ENCODE measurements at places on chromosomes 6 and 20.

DNA sequence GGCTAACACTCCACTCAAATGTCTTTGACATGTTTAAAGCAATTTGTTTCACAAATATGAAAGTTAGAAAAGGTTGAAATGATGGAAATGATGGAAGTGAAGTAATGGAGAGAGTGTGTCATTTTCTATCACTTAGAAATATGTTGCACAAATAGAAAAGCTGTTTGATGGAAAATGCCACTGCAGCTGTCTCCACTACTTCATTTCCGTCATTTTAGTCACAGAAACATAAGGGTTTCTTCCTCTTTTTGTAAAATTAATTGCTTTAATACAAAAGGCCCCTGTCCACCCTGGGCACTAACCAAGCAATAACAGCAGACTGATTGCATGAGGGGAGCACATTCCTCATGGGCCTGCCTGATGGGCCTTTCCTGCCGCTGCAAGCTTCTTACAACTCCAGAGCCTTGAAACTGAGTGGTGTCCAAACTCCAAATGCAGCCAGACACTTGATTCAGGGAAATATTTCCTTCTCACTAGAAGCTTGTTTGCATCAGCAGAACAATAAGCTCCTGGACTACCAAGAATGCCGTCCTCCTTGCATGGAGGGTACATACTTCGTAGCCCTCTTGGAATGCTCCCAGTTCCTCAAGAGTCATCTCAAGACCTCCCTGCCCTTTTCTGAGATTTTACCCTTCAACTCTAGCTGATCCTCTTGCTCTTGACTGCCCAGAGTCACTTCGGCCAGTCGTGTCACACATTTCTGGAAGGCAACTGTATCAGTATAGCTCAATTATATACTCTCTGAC lies 36.1 kb downstream of the F13A1 start:
- DNase-seq = no peak

GRCh38 chr20:57308451-57309271 lies 20.9 kb upstream of the SPO11 start:
- DNase-seq = no peak

DNA sequence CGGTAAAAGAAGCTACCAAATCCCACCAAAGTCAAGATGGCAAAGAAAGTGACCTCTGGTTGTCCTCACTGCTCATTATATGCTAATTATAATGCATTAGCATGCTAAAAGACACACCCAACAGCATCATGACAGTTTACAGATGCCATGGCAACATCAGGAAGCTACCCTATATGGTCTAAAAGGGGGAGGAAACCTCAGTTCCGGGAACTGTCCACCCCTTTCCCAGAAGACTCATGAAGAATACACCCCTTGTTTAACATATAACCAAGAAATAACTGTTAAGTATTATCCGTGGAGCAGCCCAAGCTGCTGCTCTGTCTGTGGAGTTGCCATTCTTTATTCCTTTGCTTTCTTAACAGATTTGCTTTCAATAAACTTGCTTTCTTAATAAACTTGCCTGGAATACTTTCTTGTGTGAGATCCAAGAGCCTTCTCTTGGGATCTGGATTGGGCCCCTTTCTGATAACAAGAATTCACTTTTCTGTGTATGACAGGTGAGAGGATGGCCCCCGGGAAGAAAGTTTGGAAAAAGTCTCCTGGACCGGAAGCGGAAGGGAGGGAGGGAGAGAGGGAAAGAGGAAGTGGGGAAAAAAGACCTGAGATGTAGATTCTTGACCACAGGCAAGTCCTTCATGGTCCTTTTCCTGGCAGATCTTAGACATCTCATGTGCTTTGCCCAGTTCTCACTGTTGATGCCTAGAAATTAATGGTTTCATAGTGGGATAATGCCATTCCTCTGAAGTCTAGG lies 146.7 kb upstream of the ID4 start:
- no peak for DNase-seq

DNA sequence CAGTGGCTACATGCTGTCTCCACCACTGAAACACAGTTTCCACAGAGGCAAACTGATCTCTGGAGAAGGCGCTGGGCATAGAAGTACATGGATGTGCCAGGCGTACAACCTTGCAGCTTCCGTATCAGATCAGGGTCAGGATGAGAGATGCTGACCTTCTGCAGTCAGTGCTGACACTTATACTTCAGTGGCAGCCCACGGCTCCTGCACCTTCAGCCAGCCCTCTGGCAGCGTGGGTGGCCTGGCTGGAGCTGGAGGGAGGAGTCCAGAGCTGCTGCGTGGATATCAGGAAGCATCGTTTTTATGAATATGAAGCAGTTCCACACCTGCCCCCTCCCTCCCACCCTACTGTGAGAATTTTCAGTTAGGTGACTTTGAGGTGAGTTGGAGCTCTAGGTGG lies 149.3 kb downstream of the CFAP61 start:
- no peak for DNase-seq

- no peak for DNase-seq
Observed at GRCh38 chr6:131068165-131068564, 5.1 kb upstream of the EPB41L2 start.

DNA sequence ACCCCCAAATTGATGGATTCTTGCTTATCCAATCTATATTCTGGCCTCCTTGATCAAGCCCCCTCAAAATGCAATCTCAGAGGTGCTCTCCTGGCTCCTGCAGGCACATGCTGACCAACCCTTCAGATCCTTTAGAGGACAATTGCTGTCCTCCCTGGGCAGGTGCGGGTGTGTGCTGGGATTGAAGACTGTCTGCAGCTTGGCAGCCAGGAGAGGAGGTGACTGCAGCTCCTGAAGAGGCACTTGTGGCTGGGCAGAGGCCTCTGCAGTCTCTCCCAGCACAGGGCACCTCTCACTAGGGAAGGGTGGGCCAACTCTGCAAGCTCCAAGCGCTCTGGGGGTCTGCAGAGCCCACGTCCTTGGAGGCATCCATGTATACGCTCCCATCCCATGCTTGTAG lies 28.5 kb downstream of the SUMO4 start:
- DNase-seq = no peak

DNA sequence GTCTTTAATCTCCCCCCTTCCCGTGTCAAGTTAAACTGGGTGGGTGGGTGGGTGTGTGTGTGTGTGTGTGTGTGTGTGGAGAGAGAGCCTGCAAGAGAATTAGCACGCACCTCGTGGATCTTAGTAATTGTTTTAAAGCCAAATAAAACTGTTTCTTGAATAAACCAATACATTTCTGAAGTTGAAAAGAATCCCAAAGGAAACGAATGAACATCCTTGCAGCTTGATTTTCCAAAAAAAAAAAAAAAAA lies 381 bp upstream of the BICRAL start:
- no peak for DNase-seq

GRCh38 chr6:3735029-3735605 lies 16.4 kb downstream of the PXDC1 start:
- no peak for DNase-seq

Measured in stimulated activated CD4-positive, alpha-beta T cell treated with anti-CD3 and anti-CD28 coated beads, Interleukin-15, amount 100 ng/mL, for 48 hours (primary cell).